H1 (cell line): ENCODE measurements at places on chromosomes 7 and 10. TPM values are rescaled to one million over a fixed set of nuclear protein-coding genes. Genes with fewer than 3 reads are reported as not detected.
A peak's percentile ranks its signal among the peaks of the same experiment; 100 is the strongest.

CALHM3 gene
- 0.42 and 0.60 TPM in 2 replicates for polyA plus RNA-seq

MOSPD3 gene
- polyA plus RNA-seq, result 21.4 and 45.7 TPM in 2 replicates

WNT8B gene
- 0.20 and 0.71 TPM in 2 replicates for polyA plus RNA-seq

PFKFB3 gene
- polyA plus RNA-seq, result 15.6 and 27.5 TPM in 2 replicates

CYP26C1 gene
- polyA plus RNA-seq, result 0.12 and 0.93 TPM in 2 replicates

EFCAB10 gene
- polyA plus RNA-seq, result 0.52 and 0.80 TPM in 2 replicates

BAMBI gene
- polyA plus RNA-seq, result 5.6 and 7.3 TPM in 2 replicates

FAM25A gene
- not detected in 2 replicates for polyA plus RNA-seq

STX1A gene
- polyA plus RNA-seq, result 17.5 and 25.9 TPM in 2 replicates

FAS gene
- polyA plus RNA-seq, result 3.7 and 6.7 TPM in 2 replicates

RBAK gene
- polyA plus RNA-seq, result 1.3 and 1.9 TPM in 2 replicates

CPA2 gene
- 0.21 and 0.22 TPM in 2 replicates for polyA plus RNA-seq

- peak; percentile 38 for DNase-seq
Observed at GRCh38 chr10:113178771-113179170, 228.7 kb downstream of the TCF7L2 start.

GRCh38 chr10:119190353-119190752 is 11.7 kb upstream of the PRDX3 start:
- no peak for DNase-seq

- DNase-seq, result no peak
Observed at GRCh38 chr7:1563981-1564602, 5.7 kb downstream of the PSMG3 start.

- no peak for DNase-seq
Observed at GRCh38 chr10:19800161-19800560, 16.1 kb upstream of the PLXDC2 start.

- DNase-seq, result no peak
Observed at GRCh38 chr7:117323851-117324711, 1.2 kb upstream of the WNT2 start.

DNA sequence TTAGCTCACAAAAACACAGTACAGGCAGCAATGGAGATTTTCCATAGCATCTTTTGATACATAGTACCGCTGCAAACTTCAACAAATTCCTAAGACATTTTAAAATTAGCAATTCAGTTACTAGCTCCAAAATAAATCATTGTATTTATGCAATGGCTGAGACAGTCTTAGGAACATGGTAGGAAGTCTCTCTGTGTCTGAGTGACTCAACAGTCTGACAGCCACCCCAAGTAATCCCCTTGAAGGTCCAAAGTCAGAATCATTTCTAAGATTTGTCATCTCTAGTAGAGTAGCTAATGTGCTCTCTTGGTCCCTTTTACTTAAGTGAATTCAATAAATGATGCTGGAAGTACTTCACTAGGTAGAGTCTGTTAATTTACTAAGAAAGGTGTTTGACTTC is 93.8 kb upstream of the NOBOX start:
- no peak for DNase-seq

DNA sequence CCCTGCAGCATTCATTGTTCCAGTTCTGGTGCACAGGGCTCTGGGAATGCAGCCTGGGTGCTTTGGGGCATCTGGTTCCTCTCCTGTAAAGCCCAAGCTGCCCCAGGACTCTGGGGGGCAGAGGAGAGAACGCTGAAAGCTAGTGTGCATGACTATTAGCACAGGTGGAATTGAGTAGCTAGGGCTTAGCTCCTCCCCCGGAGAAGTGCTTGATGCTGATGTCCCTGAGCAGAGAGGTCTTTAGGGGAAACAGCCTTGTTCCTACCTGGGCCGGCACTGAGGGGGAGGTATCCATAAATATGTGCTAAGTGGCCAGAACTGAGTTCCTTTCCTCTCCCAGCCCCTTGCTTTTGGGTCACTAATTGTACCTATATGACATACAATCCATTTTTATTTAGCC is 3.9 kb downstream of the ADCY1 start:
- DNase-seq, result no peak

DNA sequence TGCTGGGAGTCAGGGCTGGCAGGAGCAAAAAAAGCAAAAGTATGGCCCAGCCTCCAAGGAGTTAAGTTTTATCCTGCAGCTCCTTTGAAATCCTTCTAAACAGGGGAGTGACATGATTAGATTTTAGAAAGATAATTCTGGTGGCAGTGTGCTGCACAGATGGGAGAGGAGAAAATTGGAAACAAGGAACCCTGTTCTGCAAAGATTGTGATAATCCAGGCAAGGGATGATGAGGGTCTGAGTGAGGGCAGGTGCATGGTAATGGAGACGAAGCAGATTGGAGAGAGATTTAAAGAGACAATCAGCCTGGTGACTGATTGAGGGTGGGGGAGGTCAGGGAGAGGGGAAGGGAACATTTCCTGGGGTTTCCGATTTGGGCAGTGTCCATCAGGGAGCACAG is 444.7 kb upstream of the PODXL start:
- no peak for DNase-seq

DNA sequence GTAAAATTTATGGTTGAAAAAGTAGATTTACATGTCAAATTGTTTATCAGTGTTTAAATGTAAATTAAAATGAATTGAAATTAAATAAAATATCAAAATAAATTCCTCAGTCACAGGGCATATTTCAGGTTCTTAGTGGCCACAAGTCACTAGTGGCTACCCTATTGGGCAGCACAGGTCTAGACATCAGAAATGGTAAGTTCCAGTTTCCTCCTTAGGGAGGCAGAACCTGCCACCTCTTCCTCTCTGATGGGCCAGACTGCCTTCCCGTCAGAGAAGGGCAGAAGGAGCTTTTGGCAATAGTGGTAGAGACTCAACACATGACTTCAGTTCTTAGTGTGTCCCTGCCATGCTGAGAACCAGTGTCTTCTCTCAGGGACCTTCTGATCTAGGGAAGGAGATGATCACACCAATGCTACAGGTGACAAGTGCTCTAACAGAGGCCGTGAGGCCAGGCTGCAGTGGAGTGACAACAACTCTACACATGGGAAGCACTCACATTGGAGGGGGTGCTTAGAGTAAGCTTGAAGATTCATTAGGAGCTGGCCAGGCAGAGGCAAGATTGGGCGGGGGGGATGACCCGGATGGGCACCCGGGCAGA is 14.4 kb upstream of the PCBD1 start:
- no peak for DNase-seq

DNA sequence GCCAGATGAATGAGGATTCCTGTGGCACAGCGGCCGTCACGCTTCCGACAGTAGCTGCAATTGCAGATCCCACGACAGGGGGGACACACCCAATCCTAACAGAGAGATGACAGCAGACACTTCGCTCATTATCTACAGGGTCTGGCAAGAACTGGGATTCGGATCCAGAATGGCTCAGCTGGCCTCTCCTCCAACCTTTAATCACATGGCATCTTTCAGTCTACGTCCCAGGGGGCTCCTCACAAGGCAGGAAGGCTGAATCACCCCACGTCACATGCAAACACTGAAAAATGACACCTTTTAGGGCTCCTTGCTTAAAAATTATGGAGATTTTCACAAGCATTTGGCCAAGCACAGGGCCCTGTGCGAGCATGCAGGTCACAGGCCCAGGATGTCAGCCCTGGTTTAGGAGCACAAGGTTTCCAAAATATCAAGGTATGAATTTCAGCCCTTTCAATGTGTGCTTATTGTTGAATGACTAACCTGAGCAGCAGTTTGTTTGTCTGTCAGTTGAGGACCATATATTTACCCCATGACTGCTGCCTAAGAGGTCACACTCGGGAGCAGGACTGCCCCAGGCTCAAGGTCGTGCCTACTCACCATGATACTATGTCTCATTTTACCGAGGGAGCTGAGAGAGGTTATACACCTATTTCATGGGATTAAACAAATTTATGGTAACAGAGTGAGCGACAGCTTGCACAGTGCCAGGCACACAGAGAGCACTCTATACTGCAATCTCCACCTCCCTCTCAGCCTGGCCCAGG is 42.5 kb downstream of the CDCA7L start:
- no peak for DNase-seq

- no peak for DNase-seq
Observed at GRCh38 chr10:43419997-43420368, 11.0 kb upstream of the HNRNPF start.

DNA sequence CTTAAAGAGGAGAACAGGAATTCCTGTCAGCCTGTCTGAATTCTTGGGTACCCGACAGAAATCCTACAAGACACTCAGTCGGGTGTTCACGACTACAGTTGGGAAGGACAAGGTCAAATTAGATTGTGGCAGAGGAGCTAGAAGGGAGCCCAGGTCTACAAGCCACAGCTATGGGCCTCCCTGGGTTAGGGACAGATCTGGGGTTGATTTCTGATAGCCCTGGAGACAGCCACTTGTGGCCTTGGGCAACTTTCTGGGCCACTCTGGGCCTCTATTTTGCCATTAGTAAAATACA is 39.7 kb upstream of the ANTXRL start:
- no peak for DNase-seq

- peak; percentile 94 for DNase-seq
Observed at GRCh38 chr10:123559066-123559822, 106.9 kb upstream of the GPR26 start.

- DNase-seq, result no peak
Observed at GRCh38 chr10:77479586-77479985, 158.0 kb downstream of the KCNMA1 start.

DNA sequence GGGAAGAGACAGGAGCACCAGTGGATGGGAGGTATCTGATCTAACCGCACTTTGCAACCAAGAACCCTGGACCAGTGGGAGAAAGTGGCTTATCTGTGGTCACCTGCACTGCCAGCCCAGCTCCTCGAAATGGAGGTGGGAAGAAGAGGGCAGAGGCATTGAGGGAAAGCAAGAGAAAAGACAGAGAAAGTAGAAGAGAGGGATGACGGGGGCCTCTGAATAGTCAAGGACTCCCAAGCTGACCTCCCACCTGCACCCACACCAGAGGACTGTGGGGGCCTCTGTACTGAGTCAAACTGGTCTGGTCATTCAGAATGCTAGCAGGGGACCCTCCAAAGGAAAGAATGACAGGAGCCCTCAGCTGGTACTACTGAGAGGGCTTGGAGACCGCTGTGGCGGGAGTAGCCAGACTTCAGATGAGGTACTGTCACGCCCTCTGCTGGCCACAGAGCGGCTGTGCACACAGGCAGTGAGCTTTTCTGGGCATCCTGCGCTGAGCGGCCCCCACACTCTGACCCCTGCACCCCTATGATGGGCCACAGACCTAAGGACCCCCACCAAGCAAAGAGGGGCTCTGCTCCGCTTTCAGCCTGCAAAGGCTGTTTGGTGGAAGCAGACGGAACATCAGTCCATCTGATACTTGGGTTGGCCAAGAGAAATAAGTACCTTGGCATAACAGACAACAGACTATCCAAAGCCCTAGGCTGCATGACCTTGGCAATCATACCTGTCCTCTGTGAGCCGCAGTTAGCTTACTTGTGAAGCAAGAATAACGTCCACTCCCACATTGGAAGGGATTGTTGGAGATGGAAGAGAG is 112.9 kb downstream of the COL13A1 start:
- DNase-seq, result peak; percentile 93

GRCh38 chr10:32046151-32046550 is 10.1 kb downstream of the KIF5B start:
- no peak for DNase-seq

DNA sequence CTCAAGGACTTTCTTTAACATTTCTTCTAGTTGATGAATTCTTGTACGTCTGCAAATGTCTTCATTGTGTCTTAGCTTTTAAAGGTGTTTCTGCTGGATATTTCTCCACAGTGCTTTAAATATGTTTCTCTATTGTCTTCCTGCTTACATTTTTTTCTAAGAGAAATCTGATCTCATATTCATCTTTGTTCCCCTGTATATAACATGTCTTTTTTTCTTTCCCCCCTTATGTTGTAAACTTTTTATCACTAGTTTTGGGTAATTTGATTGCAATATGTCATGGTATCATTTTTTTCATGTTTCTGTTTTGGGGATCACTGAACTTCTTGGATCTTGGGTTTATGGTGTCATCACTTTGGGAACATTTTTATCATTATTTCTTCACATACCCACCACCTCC is 7.5 kb downstream of the RBAK start:
- no peak for DNase-seq

DNA sequence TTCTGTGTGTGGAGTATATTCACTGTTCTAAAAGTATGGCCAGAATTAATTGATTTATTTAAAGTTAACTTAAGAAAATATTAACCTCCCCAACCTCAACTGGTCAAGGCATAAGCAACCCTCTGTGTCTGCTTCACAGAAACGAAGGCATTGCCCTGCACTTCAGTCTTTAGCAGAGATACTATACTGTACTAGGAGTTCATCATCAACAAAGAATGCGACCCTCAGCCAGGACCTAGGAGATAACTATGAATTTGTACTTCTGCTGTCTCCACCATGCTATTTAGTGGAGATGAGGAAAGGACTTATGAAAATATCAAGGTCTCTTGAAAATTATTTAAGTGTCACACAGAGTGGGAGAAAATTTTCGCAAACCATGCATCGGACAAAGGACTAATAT is 35.7 kb upstream of the SEMA3D start:
- DNase-seq, result no peak

DNA sequence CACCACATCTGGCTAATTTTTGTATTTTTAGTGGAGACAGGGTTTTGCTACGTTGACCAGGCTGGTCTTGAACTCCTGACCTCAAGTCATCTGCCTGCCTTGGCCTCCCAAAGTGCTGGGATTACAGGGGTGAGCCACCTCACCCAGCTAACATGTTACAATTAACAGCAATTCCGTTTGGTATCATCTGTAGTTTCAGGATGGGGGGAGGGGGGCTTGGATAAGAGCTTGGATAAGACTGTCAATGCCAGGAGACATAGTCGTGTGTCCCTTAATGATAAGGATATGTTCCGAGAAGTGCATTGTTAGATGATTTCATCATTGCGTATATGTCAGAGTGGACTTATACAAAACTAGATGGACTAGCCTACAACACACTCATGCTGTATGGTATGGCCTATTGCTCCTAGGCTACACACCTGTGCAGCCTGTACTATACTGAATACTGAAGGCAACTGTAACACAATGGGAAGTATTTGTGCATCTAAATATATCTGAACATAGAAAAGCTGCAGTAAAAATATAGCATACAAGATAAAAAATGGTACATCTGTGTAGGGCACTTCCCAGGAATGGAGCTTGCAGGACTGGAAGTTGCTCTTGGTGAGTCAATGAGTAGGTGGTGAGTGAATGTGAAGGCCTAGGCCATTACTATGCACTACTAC is 103.9 kb upstream of the TNS3 start:
- no peak for DNase-seq

DNA sequence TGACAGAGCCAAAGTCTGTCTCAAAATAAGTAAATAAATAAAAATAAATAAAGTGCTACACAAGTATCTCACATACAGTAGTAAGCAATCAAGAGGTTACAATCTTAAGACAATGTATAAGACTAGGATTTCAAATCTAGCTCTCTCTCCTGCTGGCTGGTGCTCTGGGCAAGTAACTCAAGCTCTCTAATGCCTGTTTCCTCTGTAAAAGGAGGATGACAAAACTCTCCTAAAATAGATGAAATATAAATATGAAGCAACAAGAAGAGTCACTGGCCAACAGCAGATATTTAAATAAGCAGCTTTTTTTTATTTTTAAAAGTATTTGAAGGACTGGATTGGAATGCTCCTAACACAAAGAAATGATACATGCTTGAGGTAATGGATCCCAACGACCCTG is 7.2 kb downstream of the SFMBT2 start:
- no peak for DNase-seq
